ENCODE measurements at places on chromosomes 6 and 20. TPM values are rescaled to one million over a fixed set of nuclear protein-coding genes. Genes with fewer than 3 reads are reported as not detected.

GRCh38 chr6:158834675-158835385, 15.7 kb upstream of the EZR start:
- DNase-seq = no peak

RFX6 gene
- total RNA-seq = not detected

DNA sequence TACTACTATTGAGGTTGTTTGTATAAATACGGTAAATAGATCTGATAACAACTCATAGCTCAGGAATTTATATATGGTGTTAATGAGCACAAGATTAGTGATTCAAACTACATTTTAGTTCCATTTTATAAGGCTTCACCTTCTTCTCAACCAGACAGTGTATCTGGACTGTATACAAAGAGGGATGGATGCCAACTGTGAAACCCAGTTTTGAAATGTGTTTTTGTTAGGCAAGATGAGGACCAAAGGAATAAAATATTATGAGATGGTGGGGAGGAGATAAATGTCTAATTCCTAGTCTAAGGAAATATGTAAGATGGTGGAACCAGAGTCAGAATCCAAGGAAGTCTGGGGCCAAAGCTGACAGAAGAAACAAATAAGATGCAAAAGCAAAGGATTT, 329.0 kb downstream of the GRIK2 start:
- DNase-seq = no peak

DNA sequence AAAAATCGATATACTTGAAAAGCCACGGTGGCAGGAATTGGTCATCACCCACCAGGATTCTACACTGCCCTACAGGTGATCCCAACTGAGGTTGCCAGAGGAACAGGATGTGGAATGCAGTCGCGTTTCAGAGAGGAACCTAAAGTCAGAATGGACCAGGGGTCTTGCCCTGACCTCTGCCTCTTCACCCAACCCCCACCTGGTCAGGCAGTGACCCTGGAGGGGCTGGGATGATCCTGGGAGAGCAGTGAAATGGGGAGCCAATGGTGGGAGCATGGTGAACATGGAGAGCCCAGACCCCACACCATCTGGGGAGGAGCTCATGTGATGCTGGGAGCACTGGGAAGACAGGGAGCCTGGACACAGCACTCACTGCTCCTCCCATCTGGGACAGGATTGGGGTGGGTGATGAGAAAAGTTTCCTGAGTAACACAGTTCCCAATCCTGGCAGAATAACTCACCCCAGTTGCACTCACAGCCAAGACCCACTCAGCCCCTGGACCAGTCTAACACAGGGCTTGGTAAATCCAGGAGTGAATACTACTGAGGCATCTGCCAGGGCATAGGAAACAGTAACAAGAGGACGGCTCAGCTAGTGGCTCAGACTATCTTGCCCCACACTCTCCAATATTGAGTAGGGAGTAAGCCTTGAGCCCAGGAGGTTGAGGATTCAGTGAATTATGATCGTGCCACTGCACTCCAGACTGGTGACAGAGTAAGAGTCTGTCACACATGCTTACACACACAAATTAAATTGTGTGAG, 1.7 kb upstream of the ULBP2 start:
- DNase-seq = no peak

DNA sequence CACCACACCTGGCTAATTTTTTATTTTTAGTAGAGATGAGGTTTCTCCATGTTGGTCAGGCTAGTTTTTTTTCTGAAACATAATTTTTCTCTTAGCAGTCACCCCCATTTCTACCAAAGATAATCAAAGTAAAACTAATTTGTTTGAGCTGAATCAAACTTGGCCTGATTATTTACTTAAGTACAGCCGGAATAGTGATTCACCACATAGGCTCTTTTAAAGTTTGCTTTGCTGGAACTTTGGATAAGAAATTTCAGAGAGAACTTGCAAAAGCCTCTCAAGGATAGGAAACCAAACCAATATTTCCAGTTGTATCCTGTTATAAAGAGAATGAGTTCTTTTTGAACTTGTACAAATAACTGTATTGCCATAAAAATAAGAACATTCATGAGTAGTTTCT, 105.0 kb upstream of the SYNCRIP start:
- no peak for DNase-seq

DNA sequence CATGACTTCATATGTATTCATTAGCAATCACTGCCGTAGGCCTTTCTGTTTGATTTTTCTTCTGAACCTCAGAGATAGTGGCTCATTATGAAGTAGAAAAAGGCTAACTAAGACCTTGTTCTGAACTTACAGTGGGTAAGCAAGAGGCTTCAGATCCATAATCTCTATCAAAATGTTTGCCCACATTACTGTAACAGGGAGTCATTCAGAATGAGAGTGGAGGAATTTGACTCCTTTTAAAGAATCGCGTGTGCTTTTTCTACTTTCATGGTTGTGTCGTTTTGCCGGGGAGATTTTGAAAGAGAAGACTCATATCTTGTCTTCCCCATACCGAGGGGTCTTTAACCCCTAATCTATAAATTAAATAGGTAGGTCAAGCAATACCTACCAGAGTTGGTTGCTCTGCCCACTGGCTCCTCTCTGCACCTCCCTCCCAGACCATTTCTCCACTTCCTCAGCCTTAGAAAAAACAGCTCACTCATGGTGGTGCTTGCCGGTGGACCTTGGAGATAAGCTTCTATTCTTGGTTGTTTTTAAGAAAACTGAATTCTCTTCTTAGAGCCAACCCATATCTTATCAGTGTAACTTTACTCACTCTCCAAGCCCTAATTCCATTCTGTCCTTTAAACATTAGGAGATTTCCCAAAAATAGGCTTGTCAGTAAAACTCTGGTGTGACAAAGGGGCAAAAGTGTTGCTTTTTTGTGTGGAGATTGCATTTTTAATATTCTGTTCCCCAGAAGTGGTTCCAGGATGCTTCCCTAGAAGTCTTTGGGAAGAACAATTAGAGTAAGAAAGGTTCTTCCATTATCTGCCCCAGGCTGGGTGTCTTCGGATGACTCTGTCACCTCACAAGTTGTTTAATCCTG, 56.6 kb downstream of the E2F3 start:
- no peak for DNase-seq

DNA sequence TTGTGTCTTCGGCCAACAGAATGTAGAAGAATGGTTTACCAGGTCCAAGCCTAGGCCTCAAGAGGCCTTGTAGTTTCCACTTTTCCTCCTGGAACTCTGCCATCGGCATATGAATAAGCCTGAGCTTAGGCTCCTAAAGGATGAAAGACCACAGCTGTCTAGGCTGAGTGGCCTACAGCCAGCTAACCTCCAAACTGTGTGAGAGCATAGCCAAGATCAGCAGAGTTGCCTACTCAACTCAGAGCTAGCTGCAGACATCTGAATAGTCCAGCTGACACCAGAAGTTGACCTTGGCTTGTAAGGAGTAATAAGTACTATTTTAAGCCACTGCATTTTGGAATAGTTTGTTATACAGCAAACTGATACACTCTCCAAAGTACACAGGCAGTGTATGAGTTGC, 52.6 kb upstream of the SMIM29 start:
- no peak for DNase-seq

- no peak for DNase-seq
Observed at GRCh38 chr6:14317387-14317970, 199.9 kb downstream of the CD83 start.

GRCh38 chr6:40585223-40585622, 1.9 kb downstream of the LRFN2 start:
- DNase-seq = no peak

DNA sequence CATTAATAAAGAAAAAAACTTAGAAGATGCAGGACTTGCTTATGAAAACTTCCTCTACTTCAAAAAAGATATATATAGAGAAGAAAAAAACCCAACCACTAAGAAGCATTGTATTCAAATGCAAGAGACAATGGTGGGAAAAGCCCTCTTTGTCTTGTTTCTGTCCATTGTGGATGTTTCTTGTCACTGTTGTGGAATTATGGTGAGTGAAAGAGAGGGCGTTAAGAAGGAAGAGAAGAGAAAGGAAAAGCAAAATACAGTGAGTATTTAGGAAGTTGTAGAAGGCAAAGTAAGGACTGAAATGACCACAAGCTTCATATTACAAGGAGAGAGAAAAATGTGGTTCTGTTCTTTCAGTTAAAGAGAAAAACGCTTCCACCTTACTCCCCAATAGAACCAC, 14.1 kb upstream of the THBD start:
- DNase-seq = no peak

- no peak for DNase-seq
Observed at GRCh38 chr20:52204136-52204535, 12.6 kb upstream of the ZFP64 start.

GRCh38 chr6:149223904-149224351, 93.6 kb upstream of the TAB2 start:
- no peak for DNase-seq

TNFRSF6B gene
- not detected for total RNA-seq

DNA sequence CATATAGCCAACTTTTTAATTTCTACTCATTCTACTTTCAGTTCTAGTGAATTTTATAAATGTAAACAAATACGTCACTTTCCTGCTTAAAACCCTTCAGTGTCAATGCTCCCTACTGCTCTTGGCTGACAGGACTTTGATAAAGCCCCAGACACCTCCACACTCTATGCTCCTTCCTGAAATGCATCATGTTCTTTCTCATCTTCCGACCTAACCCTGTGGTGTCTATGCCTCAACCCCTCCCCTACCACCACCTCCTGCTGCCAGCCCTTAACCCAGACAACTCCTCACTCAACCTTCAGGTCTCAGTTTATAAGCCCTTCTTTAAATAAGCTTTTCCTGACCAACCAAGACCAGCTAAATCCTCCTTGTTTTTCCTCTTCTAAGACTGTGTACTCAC, 19.1 kb downstream of the TLDC2 start:
- peak; percentile 56 for DNase-seq

- DNase-seq = no peak
Observed at GRCh38 chr6:55069132-55069781, 105.1 kb upstream of the HCRTR2 start.

EBF4 gene
- 5.9 TPM for total RNA-seq

DNA sequence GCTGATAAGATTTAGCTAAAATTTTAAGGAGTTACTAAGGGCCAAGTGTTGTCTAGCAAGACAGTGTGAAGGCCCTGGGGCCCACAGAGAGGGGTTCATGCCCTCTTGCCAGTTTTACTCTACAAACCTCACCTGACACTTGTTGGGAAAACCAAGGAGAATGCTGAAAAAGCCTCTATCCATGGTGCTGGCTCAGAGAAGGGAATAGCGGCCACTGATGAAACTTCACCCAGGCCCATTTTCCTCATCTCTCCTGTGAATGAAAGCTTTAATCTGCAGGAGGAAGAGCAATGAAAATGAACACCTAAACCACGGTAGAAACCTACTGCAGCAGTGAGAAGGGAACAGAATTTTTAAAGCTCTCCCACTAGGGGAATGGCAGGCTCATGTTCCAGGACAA, 317.3 kb upstream of the CNR1 start:
- no peak for DNase-seq

- DNase-seq = no peak
Observed at GRCh38 chr6:31222496-31222895, 49.4 kb downstream of the HLA-C start.

DNA sequence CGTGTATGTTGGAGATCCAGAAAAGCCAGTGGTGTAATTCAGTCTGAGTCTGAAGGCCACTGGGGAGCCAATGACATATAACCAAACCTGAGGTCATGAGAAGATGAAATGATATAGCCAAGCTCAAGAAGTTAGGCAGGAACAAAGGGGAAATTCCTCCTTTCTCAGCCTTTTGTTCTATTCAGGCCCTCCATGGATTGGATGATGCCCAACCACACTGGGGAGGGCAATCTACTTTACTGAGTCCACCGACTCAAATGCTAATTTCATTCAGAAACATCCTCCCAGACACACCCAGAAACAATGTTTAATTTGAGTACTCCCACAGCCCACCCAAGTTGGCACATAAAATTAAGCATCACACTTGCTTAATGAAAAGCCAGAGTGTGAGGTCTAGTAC, 183.6 kb downstream of the GJA1 start:
- DNase-seq = no peak

APOBEC2 gene
- not detected for total RNA-seq

GRCh38 chr20:58436868-58437645, 48.0 kb downstream of the VAPB start:
- no peak for DNase-seq

DNA sequence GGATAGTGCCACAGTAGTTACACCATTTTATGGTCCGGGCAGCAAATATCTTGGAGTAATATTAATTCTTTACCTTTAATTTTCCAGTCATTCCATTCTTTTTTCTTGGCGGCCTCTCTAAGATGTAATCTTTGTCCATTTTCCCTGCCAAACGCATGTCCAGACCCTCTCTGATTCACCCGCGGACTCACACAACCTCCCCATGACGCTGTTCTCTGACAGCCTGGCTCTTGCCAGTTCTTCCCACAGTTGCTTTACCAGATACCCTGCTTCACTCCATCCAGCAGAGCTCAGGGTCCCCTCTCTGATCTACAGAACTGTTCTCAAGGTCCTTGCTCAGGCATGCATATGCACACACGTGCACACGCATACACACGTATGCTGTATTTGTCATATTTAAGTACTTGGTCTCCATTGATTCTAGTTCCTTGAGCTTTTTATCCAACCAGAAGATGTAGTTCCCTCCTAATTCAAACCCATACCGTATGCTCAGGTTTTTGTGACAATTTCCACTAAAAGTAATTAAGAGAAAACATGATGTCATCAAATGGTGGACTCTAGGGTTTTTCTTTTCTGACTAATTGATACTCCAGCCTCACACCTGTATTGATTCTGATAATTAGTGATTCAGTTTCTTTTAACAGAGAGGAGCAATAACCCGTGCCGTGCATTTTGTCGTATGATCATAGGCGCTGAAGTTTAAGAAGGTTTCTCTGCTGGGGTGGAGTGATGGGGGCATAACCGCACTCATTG, 10.0 kb downstream of the BPHL start:
- no peak for DNase-seq

FRMD1 gene
- total RNA-seq = not detected

GRCh38 chr20:57451795-57452661, 60.8 kb downstream of the RBM38 start:
- peak; percentile 30 for DNase-seq

- DNase-seq = no peak
Observed at GRCh38 chr6:8858854-8859331, 423.5 kb upstream of the SLC35B3 start.

- DNase-seq = peak; percentile 77
Observed at GRCh38 chr6:31079656-31080261, 32.6 kb downstream of the C6orf15 start.

DNA sequence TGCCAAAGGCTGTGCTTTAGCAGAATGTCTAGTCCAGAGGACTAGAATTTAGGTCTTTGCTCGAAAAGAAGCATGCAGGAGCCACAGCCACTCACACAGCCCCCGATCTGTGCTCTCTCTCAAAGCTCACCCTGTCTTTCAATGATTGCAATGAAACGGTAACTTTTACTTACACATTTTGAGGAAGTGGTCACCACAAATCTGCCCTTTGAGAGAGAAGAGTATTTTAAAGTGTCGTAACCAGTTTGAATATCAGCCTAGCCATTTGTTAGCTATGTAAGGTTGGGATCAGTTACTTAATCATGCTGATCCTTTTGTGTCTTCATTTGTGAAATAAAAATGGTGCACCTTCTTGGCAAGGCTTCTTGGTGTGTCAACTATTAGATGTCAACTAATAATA, 209.0 kb downstream of the TFAP2A start:
- DNase-seq = no peak
